ENCODE measurements at places on chromosomes 7 and 10.
A peak's percentile ranks its signal among the peaks of the same experiment; 100 is the strongest.

GRCh38 chr10:21082206-21082605 is 185.1 kb upstream of the NEBL start:
- no peak for DNase-seq

- no peak for DNase-seq
These were observed 4.7 kb downstream of the ZNF488 start for GRCh38 chr10:47379445-47379785.

GRCh38 chr7:20331910-20332813 is 1.5 kb downstream of the ITGB8 start:
- DNase-seq: no peak

GRCh38 chr7:17279061-17279460 is 19.4 kb upstream of the AHR start:
- DNase-seq: no peak

DNA sequence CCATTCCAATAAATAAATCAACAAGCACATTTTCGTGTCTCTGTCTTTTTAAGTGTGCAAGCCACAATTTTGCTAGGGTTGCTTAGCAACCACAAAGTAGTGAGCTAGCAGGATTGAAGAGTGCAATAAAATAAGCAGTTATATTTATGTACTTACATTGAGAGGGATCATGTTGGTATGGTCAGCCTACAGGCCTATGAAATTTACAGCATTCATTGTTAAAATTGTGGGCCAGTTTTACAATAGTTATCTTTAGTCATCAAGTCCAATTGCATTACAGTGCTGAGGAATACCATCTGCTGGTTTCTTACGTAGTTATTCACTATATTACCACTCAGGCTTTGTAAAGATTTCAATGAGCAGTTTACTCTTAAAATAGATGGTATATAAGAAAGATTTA is 192.5 kb upstream of the POT1 start:
- DNase-seq: no peak

GRCh38 chr10:121076776-121077715 is 225.9 kb downstream of the WDR11 start:
- no peak for DNase-seq

DNA sequence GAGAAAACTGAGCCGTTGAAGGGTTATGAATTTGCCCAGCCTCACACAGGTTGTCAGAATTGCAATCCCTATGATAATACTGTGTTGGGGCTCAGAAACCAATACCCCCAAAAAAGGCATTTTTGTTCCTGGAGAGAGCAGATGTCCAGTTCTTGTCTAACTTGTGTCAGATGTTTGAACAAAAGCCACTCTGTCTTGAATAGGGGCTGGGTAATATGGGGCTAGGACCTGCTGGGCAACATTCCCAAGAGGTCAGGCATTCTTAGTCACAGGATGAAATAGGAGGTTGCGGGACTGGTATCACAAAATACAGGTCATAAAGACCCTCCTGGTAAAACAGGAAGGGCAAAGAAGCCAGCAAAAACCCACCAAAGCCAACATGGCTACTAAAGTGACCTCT is 482.1 kb downstream of the IPMK start:
- no peak for DNase-seq

- DNase-seq: no peak
These were observed 392.9 kb downstream of the KCNMA1 start for GRCh38 chr10:77244746-77245145.

- DNase-seq: peak; percentile 75
These were observed 18.7 kb upstream of the CBLL1 start for GRCh38 chr7:107725138-107725740.

DNA sequence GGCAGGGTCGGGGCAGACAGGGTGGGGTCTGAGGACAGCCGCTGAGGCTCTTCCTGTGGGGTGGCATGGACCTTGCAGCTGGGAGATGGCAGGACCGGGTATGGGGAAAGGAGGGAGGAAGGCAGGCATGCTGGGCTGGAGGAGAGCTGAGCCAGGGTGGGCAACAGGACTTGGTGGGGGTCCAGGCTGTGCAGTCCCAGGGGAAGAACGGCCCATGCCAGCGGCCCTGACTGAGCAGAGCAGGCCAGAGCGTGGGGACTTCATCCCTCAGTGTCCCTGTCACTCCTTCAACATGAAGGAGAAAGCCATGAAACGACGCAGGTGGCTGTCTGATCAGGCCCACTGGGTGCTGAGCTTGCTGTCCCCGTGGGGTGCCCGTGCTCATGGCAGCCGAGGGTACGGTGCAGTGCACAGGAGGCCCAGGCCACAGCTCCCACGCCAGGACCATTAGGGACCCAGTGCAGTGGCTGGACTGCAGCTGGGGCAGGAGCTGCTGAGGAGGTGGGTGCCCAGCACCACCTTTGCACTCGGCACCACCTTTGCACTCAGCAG is 519.6 kb downstream of the PTPRN2 start:
- no peak for DNase-seq

DNA sequence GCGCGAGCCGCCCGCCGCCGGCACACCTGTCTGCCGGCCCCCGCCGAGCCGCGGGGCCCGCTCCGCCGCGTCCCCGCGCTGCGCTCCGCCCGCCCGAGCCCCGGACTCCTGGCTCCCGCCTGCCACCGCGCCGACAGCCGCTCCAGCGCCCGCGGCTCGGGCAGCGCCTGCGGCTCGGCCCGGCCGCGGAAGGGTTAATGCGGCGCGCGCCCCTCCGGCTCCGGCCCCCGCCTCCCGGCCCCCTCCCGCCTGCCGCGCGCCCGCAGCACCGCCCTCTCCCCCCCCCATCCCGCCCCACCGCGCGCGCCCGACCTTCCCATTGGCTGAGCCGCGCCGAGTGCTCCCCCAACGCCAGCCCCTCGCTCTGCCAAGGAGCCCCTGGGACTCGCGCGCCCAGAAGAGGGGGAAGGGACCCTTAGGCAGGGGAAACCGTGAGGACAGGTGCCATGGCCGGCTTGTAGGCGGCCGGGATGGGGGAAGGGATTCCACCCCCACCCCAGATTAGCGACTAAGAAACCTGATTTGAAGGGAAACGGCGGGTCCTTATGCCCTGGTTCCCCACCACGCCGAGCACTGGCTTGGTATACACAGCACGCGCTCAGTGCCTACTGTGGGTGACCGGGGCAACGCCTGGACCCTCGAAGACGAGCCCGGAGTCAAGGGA is at the start of gene KCNH2:
TSS of gene KCNH2 (minus strand) at position 196 of the 664 bp plus-strand sequence. CDS start 408 bp downstream, outside the sequence.
- DNase-seq: no peak

GRCh38 chr7:108016841-108017775 is 14.1 kb upstream of the LAMB1 start:
- peak; percentile 14 for DNase-seq

GRCh38 chr10:47435081-47435480 is 48.8 kb downstream of the ANXA8 start:
- DNase-seq: no peak

- DNase-seq: no peak
These were observed 120.0 kb downstream of the TMEM168 start for GRCh38 chr7:112670193-112670592.
